Caudate nucleus (tissue), 63 donors: ENCODE measurements at places on chromosomes 6 and 20.
A peak's percentile ranks its signal among the peaks of the same experiment; 100 is the strongest.

DNA sequence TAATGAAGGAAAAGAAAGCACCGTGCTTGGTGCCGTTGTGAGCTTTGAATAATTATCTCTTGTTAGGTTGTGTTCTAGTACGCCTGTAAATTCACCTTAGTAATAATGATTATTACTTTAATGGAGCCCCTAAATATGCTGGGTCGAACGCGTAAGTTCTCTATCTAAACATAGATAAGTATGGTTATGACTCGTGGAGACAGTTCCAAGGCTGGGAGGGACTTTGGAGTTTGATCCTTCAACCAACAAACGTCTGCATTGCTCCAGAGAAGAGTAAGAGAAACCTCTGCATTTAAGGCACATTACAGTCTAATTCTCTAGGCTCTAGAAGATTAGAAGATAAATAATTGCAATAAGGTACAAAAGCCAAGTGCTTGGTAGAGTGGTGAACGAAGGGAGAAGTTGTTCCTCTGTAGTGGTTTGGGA, 514 bp downstream of the ACOT13 start:
- DNase-seq = no peak

GRCh38 chr6:110549277-110549676, 72.9 kb upstream of the SLC22A16 start:
- DNase-seq = no peak

DNA sequence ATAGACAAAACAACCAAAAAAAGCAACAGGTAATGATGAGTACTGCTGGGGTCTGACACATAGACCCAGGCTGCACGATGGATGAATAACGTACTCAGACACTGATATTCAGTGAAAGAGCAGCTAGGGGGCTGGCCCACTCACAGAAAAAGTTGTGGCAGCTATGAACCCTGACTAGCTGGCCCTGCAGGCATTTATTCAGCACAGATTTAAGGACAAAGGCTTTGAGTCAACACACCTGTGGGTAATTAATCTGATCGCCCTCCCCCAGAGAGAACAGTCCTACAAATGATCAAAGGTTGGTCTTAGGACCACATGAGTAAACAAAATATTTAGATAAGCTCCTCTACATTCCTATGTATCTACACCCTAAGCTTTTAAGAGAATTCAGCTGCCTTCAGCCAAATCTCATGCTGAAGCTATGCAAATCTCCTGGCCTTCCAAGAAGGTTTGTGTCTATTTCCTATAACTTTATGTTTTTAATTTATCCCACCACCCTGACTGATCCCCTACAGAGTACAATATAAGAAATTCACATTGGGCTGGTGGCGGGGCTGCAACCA, 81.7 kb upstream of the NXT1 start:
- no peak for DNase-seq

DNA sequence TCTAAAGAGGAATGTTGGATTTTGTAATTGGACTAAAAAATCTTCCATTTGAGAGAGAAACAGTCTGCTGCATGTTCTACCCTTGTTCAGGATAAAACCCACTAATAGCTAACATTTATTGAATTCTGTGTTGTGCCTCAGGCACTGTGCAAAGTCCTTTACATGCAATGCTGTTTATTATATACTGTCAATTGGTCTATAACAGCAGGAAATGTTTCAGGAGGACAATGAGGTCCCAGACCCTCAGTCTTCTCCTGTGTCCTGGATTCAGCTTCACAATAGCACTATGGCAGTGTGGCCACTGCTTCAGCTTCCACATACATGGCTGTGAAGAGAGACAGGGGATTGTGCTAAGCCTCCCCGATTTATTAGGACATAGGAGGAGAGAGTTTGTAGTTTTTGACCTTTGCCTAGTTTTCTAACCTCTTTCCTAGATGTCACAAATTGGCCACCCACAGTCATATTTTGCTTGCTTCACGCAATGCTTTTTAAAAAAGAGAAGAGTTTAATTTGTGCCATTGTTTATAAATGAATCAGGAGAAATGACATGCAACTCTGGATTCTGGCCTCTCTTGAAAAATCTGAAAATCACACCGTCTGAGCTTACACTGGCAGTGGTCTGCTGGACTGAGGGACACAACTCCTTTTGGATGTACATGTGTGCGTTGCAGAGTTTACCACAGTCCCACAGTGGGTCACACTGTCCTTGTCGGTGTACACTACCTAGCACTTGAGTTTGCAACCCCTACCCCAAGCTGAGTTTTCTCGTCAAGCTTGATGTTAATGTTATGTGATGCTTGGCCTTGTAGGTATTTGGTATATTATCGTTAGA, 11.3 kb downstream of the PTPN1 start:
- DNase-seq = no peak

- DNase-seq = no peak
Observed at GRCh38 chr6:20542927-20543602, 8.8 kb downstream of the CDKAL1 start.

GRCh38 chr6:133399426-133399825, 158.3 kb downstream of the EYA4 start:
- no peak for DNase-seq

DNA sequence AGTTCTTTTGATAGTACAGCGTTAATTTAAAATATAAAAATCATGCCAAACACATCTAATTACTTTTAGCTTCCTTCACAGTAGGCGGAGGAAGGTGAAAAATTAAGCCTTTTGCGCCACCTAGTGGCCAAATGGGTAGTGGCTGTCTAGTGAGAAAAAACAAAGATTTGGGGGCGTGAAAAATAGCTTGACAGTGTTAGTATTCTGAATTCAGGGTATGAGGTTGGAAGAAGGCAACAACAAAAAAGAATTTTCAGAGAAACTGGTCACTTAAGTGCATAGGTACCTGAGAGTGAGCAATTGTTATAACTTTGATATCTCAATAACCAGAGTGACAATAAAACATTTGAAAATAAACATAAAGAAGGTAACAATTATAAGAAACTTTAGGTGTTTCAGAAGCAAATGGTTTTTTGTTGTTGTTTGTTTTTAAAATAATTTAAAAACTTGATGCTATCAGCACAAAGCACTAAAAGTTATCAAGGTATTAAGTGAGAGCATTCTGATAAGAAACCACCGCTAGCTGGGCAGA, 14.3 kb downstream of the PSMB9 start:
- DNase-seq = peak; percentile 49

- DNase-seq = no peak
Observed at GRCh38 chr20:4327956-4328355, 312.6 kb upstream of the RNF24 start.

DNA sequence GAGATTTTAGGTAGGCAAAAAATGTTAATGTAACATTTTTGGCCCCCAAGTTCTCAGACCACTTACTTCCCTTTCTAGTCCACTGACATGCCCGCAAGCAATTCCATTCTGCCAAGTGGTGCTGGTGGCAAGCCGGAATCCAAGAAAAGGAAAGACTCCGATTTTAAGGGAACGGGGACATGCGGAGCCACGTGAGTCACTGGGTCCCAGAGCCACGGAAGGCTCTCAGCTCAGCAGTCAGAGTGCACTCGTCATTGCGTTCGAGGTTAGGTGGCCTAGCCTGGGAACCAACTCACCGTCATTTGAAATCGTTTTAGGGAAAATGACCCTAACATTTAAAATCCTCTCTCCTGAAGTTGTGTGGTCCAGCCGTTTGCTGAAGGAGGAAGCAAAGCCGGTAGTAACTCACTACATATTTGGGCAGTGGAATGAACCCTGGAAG, 711 bp upstream of the SIRT5 start:
- DNase-seq = no peak

DNA sequence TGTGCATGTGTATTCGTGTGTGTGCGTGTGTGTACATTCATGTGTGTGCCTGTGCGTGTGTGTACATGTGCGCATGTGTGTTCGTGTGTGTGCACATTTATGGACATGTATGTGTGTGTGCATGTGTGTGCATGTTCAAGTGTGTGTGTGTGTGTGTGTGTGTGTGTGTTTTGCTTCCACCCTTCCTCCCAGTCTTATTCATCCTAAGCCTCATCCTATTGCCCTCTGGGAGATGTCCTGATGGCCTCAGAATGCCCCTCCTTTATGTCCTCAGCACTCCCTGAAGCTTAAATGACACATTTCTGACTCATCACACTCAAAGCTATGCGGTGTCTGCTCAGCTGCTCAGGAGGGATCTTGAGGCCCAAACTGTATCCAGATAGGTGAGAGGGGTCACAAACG, 76.6 kb upstream of the CCDC167 start:
- DNase-seq = no peak
